ENCODE measurements at places on chromosomes 11 and 22.

- no peak for DNase-seq
These were observed 6.4 kb upstream of the DGAT2 start for GRCh38 chr11:75762158-75762557.

DNA sequence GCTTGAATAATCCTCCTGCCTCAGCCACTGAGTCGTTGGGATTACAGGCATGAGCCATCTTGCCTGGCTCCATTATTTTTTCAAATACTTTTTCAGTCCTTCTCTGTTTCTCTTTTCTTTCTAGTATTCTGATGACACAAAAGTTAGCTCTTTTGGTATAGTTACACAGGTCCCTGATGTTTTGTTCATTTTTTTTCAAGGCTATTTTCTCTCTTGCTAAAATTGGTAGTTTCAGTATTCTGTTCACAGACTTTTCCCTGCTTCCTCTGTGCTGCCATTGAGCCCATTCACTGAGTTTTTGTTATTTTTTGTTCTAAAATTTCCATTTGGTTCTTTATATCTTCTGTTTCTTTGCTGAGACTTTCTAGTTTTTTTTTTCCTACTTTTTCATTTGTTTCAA, 166.5 kb downstream of the UVRAG start:
- no peak for DNase-seq

DNA sequence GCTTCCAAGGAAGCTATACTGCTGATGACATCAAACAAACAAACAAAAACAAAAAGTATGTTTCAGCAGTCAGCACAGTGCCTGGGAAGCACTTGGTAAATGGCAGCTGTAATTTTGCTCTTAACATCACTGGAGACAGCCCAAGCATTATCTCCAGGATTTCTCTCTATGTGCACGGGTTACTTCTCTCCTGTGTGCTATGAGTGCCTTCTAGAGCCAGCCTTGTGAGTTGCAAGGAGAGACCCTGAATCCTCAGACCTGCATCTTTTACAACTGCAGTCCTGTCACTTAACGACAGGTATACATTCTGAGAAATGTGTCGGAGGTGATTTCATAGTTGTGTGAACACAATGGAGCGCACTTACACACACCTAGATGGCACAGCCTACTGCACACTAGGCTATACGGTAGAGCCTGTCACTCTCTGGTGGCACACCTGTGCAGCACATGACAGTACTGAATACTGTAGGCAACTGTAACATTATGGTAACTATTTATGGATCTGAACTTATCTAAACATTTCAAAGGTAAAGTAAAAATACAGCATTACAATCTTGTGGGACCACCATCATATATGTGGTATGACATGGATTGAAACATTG, 662.5 kb upstream of the B3GAT1 start:
- no peak for DNase-seq

- no peak for DNase-seq
These were observed 217.1 kb downstream of the CSNK2A3 start for GRCh38 chr11:11135820-11136476.

- DNase-seq = no peak
These were observed 98.8 kb downstream of the SNX19 start for GRCh38 chr11:130817330-130817944.

DNA sequence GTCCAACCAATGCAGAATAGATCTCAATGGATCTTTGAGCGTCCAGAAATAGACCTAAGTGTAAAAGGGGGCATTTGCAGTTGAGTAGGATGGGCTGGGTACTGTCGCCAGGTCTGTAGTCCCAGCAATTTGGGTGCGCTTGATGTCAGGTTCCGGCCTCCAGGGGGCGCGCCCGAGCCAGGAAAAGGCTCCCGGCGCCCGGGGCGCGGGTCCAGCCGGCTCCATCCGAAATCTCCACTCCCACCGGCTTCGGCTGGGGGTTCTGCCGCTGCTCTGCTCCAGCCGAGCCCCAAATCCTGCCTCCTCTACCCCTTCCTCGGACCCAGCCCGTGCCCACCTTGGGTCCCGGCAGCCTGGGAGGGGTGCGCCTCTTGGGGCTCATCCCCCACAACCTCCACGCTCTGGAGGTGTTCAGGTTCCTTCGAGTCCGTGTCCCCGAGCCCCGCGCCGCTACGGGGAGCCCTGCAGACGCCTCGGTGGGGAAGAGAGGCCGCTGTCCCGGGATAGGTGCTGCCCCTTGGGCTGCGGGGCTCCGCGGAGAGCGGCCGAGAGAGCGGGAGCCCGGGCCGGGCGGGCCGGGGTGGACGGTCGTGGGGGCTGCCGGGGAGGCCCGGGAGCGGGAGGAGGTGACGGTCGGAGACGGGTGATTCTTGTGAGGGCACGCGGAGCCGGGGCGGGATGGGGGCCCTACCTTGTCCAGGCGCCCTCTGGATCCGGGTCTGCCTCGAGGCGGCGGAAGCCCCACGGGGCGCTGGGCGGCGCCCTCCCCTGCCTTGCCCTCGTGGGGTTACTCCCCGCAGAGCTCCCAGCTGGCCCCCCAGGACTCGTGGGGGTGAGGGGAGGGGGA, 13.0 kb upstream of the CYB5R3 start:
- peak; percentile 66 for DNase-seq

DNA sequence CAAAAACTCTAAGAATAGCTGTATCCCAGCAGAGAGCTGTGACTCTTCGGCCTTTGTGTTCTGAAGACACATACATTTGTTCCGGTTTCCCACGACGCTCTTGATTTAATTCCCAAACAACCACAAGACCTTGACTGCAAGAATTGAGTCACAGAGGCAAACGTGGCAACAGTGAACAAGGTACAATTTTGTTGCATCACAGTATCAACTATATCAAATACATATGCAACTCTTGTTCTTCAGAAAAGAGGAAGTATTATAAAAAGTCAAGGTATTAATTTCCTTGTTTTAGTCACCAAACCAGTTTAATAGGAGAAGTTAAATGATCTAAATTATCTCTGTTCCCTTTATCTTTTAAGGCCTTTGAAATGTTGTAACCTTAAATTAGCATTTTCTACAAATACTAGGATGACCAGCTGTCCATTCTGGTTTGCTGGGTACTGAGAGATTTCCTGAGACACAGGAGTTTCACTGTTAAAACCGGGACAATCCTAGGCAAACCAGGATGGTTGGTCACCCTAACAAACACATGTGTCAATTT, 11.1 kb downstream of the HPS5 start:
- DNase-seq = no peak

- DNase-seq = no peak
These were observed 42.2 kb downstream of the BUD13 start for GRCh38 chr11:116730601-116731000.

DNA sequence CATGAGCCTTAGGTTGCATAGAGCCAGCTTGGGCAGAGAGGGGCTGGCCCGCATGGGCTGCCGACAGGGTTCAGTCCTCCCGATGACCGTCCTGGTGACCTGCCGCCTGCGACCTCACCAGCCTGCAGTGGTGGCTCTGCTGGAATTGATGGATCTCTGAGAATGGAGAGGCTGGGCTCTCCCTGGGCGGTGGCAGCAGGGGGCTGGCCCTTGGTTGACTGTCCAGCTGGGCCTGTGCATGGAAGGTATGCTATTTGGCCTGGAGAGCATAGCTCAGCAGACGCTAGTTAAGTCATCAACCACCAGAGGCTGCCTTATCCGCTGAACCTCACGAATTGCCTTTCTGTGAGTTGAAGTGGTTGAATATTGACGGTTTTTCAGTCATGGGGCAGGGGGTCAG, 19.7 kb downstream of the GRAMD4 start:
- DNase-seq = no peak

GRCh38 chr22:48357961-48358360, 1469.7 kb downstream of the BRD1 start:
- DNase-seq = no peak

GRCh38 chr11:59724066-59724465, 10.4 kb upstream of the OR10V1 start:
- no peak for DNase-seq

DNA sequence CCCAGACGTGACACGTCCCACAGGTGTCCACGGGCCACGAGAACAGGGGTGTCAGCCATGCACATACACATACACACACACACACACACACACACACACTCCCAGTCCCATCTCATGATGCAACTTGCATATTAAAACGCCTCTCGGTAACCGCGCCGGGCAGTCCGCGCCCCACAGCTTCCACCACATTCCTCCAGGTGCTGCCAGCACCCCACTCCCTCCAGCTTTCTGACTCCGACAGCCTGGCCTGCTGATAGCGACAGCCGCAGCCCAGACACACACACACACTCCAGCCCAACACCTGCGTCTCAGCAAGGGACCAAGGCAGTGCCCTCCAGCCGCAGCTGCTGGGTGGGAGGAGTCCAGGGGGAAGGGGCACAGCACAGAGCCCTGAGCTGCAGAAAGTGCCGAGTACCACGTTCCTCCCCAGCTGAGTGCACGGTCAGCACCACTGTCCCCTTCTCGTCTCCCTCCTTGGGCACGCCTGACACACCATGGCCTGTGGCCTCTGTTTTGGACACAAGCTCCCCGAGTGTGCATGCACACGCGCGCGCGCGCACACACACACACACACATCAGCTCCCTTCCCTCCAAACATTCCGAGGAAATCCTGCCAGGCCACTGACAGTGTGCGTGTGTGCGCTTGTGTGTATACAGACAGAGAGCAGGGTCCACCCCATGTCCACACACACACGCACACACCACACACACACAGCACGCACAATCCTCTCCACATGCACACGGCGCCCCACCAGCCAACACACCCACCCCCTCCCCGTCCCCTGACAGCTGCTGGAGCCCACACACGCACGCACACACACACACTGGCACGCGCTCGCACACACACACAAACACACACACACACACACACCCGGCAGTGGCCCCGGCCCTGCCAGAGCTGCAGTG, 1.2 kb downstream of the ELFN2 start:
- no peak for DNase-seq

GRCh38 chr22:25997886-25998775, 171.1 kb upstream of the SEZ6L start:
- DNase-seq = no peak

DNA sequence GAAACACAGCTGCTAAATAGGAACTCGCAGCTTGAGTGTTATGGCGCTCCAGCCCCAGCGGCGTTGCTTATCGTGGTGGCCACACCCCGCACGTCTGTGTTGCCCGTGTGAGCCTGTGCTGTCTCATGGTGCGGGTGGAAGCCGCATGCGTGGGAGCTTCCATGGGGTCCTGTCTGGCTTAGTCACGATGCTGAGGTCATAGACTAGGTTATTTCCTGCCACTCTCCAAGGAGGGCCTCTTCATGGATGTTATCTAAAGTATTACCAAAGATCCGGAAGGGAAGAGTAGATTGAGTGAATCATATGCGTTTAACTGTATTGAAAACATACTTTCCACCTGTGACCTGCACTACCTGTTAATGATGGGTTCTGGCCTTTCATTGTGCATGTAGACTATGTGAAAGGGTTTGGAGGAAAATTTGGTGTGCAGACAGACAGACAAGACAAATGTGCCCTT, 21.7 kb downstream of the CTTN start:
- DNase-seq = no peak

DNA sequence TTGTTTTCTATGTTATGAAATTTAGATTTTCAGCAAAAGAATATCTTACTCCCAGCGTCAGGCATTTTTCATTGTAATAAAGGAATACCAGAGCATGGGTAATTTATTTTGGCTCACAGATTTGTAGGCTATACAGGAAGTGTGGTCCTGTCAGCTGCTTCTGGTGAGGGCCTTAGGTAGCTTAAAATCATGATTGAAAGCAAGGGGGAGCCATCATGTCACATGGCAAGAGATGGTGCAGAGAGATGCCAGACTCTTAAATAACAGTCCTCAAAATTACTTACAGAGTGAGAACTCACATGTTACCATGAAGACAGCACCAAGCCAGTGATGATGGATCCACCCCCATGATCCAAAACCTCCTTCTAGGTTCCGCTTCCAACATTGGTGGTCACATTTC, 825.0 kb upstream of the CHORDC1 start:
- no peak for DNase-seq

GRCh38 chr11:119091966-119092879, 7.5 kb downstream of the HMBS start:
- DNase-seq = no peak

GRCh38 chr22:50473088-50473487, 1.7 kb downstream of the SBF1 start:
- peak; percentile 40 for DNase-seq

GRCh38 chr11:119864836-119865235, 135.8 kb upstream of the NECTIN1 start:
- no peak for DNase-seq

- no peak for DNase-seq
These were observed 169.7 kb downstream of the ST3GAL4 start for GRCh38 chr11:126525216-126525615.

- DNase-seq = no peak
These were observed 1.9 kb upstream of the SLC25A45 start for GRCh38 chr11:65384301-65384889.

DNA sequence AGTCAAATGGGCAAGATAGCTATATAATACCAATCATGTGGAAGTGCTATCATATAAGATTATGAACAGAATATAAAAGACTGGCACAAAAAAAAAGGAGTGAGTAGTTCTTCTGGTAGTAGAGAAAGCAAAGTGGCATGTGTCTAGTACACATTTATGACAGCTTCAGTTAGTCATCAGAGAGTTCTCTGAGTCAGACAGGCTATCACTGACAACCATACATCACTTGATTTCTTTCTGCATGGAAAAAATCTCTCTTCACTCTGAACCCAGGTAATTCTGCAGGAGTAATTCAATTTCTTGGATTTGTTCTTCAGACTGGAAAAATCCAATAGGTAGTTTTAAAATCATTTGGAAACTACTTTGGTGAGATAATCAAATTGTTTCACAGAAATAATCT, 286.8 kb upstream of the ANO3 start:
- no peak for DNase-seq

DNA sequence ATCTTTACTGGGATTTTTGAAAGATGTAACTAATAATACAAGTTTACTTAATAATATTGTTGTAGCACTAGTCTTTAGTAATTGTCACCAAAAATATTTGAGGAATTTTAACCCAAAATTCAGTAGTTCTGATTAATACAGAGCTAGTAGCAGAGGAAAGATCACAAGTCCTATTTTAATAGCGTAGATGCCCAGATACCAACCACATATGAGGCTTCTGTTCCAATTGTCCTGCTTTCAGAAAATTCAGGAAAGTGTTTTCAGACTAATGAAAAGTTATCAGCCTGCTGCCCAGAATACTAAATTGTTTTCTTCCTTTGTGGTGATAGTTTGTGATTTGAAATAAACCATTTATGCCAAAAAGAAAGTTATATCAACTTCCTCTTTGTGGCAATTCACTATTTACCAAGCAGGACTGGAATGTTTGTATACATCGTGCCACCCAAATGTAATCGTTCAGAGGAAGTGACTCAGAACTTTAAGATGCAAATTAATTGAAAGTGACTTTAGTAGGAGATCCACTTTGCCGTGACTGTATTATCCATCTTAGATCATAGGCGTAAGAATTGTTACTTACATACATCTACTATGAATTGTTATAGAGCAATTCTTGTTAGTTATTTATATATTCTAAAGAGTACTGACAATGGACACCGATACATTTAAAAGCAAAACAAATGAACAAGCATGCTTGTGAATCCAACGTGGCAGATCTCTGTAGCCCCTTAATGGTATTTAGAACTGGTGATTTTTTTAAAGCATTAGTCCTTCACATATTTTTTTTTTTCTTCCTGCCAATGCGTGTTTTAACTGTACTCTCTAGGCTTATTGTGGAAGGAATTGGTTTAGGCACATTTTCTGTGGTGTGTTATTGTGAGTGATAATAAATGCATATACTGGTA, 231.0 kb downstream of the DDX10 start:
- no peak for DNase-seq
